C1 segment of cervical spinal cord (tissue), 14 donors: ENCODE measurements at places on chromosomes 16 and 17.
A peak's percentile ranks its signal among the peaks of the same experiment; 100 is the strongest.

- no peak for DNase-seq
Measured at GRCh38 chr17:72387969-72388368, 267.1 kb downstream of the SOX9 start.

DNA sequence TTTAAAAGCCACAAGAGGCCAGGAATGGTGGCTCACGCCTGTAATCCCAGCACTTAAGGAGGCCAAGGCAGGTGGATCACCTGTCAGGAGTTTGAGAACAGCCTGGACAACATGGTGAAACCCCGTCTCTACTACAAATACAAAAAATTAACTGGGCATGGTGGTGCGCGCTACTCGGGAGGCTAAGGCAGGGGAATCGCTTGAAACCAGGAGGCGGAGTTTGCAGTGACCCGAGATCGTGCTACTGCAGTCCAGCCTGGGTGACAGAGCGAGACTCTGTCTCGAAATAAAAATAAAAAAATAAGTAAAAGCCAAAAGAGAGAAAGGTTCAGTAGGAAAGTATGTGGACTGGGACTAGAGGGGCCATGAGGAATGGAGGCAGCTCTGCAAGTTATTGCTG lies 13.1 kb upstream of the ITGAL start:
- no peak for DNase-seq

GRCh38 chr16:12995721-12996372 lies 94.4 kb downstream of the SHISA9 start:
- DNase-seq = no peak

- DNase-seq = peak; percentile 43
Measured at GRCh38 chr17:63840591-63841349, 1.7 kb downstream of the SMARCD2 start.

- DNase-seq = no peak
Measured at GRCh38 chr16:78972006-78972405, 628.5 kb downstream of the MAF start.

- no peak for DNase-seq
Measured at GRCh38 chr17:57482657-57483056, 226.3 kb downstream of the MSI2 start.

GRCh38 chr16:11190588-11191560 lies 65.1 kb downstream of the SOCS1 start:
- no peak for DNase-seq

- no peak for DNase-seq
Measured at GRCh38 chr17:28342313-28342712, 6.8 kb downstream of the TNFAIP1 start.

GRCh38 chr17:37194208-37194607 lies 181.6 kb upstream of the C17orf78 start:
- DNase-seq = no peak

DNA sequence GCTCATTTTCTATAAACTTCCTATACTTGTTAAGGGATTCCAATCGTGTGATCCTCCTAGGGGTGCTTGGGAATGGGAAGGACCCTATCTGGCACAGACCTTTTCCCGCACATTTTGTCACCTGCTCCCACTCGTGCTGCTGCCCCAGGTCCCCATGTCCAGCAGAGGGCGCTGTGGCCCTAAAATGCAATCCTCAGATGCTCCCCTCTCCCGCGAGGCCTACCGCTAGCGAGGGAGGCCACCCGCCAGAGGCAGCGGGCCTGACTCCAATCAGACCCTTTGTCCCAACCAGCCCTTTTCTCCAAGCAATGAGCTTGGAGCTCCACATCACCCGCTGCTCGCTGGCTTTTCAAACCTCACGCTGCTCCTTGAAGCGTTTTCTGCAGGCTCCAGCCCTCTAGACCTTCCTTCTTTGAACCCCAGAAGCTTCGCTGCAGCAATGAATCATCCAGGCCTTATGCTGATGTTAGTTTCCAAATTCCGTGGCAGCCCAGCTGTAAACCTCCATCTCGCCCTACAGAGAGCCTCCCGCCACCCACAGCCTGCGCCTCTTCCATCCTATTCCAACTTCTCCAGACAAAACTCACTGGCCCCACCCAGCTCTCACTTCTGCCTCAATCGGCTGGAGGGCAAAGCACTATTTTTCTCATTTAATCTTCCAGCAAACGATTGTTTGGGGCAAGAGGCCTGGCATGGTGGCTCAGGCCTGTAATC lies 23.6 kb upstream of the FZD2 start:
- DNase-seq = peak; percentile 46

- no peak for DNase-seq
Measured at GRCh38 chr16:12516621-12517309, 286.9 kb downstream of the CPPED1 start.

DNA sequence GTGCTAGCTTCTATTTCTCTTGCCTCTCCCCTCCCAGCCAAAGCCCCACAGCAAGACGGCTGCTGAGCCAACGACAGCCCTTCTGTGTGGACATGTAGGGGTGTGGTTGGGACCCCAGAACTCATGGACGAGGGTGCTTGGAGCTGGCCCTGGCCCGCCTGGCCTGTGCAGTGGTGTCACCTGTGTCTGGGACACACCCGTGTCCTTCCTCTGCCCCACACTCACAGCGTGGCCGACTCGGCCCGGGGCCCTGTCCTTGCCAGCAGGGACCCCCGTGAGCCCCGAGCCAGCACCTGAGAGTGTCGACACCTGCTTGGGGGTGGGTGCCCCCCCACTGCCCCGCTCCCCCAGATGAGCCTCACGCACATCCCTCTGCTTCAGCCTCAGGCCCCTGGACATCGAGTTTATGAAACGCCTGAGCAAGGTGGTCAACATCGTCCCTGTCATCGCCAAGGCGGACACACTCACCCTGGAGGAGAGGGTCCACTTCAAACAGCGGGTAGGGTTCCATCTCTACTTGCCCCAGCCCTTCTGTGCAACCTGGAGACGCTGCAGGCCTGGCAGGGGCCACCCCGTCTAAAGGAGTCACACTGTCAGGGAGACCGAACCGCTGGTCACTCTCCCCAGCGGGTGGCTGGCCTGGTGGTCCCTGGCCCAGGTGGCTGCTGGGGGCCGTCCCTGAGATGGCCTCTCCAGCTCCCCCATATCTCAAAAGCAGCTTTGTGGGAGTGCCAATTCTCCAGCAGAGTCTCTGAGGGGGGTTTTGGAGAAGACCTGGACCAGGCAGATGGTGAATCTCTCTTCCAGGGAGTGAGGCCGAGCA lies 349.8 kb downstream of the SEC14L1 start:
- no peak for DNase-seq

GRCh38 chr16:4018391-4018790 lies 97.9 kb downstream of the ADCY9 start:
- no peak for DNase-seq

GRCh38 chr17:1813088-1813487 lies 16.6 kb downstream of the SMYD4 start:
- DNase-seq = no peak

- no peak for DNase-seq
Measured at GRCh38 chr16:19463468-19464315, 46.0 kb downstream of the TMC5 start.

DNA sequence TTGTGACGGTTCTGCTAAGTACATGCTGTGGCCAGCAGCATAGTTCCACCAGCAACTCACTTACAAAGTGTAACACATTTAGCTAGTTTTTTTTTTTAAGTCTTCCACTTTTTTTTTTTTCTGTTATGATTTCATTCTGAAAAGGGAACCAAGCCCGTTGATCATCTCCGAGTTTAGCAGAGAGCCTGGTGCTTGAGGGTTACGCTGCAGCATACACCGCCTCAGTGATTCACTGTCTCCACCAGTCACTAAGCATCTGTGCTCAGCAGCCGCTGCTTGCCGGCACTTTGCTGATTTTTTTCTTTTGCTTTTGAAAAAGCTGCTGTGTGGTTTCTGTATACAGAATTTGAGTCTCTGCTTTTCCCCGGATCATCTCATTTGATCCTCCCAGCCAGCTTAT lies 194.5 kb upstream of the CDH13 start:
- DNase-seq = no peak

DNA sequence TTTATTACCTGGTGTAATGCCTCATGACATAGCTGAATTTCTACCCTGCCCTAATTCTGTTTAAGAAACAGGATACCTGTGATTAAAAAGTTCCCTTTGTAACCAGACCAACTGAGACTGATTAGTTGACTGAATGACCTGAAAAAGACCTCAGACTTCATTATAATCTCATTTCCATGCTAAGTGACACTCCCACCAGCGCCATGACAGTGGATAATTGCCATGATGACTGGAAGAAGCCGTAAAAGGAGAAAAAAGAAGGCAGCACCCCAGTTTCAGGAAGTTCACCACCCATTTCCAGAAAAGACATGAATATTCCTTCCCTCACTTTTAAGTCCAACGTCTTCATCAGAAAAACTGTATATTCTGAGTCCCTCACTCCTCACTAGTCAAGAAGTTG lies 125.6 kb upstream of the HS3ST4 start:
- DNase-seq = no peak

GRCh38 chr17:42459801-42460281 lies 1.2 kb downstream of the ATP6V0A1 start:
- DNase-seq = no peak

GRCh38 chr16:4847774-4848587 lies 700 bp downstream of the UBN1 start:
- no peak for DNase-seq

DNA sequence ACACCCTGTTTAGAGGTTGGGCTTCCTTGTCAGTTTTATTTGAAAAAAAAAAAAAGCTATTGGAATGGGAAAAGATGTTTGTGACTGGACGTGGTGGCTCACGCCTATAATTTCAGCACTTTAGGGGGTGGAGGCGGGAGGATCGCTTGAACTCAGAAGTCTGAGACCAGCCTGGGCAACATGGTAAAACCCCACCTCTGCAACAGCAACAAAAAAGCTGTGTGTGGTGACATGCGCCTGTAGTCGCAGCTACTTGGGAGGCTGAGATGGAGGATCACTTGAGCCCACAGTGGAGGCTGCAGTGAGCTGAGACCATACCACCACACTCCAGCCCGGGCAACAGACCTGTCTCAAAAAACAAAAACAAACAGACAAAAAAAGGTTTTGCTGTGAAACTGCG lies 66.1 kb upstream of the SIAH1 start:
- DNase-seq = no peak
